Left ventricle myocardium inferior (tissue), 1 donor: ENCODE measurements at places on chromosomes 12 and 14. TPM values are rescaled to one million over a fixed set of nuclear protein-coding genes. Genes with fewer than 3 reads are reported as not detected.
A peak's percentile ranks its signal among the peaks of the same experiment; 100 is the strongest.

The SOAT2 gene
- not detected for total RNA-seq

The RFX4 gene
- not detected for total RNA-seq

The RDH16 gene
- total RNA-seq = 0.19 TPM

The LBHD2 gene
- total RNA-seq = not detected

- no peak for DNase-seq
- H3K27ac ChIP-seq = peak overlapping the region; percentile 84
- no peaks in the 10 kb centered on the region for H3K36me3 ChIP-seq
- peak overlapping the region; percentile 79 for H3K4me3 ChIP-seq
Measured at GRCh38 chr14:99684410-99684934, 374 bp downstream of the CYP46A1 start.

- no peak for DNase-seq
- no peaks in the 10 kb centered on the region for H3K4me1 ChIP-seq
- H3K27me3 ChIP-seq = no peaks in the 10 kb centered on the region
- no peak overlapping the region for H3K27ac ChIP-seq
Measured at GRCh38 chr14:82270286-82270685, 736.6 kb upstream of the SEL1L start.

DNA sequence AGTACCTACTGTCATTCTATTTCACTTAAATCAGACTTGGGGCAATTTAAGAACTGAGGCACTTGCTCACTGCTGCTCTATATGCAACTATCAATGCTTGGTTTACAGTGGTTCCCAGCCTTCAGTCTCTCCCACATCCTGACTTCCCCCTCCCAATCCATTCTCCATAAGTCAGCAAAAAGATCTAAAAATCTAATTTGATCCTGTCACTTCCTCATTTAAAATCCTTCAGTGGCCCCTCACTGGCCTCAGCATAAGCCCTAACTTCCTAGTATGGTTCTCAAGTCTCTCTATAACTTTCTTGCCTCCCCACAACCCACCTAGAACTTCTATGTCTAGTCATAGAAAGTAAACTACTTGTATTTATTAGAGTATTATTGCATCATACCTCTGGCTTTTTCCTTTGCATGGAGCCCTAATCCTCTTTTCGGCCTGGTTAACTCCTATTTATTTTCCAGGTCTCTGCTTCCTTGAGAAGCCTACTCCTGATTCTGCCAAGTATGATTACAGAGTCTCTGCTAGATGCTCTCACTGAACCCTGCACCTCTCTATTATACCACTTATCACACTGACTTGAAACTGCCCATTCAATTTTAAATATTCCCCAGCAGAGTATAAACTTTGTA lies 130.6 kb downstream of the RALGAPA1 start:
- H3K4me3 ChIP-seq = no peak overlapping the region
- no peaks in the 10 kb centered on the region for H3K4me1 ChIP-seq
- H3K27ac ChIP-seq = no peak overlapping the region
- DNase-seq = no peak
- no peaks in the 10 kb centered on the region for H3K27me3 ChIP-seq

DNA sequence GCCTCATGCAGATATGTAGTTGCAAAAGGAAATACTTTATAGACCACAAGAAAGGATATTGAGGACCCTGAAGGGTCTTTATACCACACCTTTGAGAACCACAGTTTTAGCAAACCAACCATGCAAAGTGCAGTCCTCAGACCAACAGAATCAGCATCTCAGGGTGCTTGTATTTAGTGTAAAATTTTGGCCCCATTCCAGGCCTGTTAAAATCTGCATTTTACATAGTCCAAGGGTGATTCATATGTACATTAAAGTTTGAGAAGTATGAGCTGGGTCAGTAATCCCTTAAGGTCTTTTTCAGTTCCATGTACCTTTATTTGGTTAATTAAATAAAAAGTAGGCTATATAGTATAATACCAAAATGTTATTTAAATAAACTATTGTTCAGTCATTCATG lies 91.2 kb downstream of the WNK1 start:
- no peak overlapping the region for H3K27ac ChIP-seq
- H3K27me3 ChIP-seq = no peaks in the 10 kb centered on the region
- H3K36me3 ChIP-seq = peaks cover 30% of the 10 kb centered on the region
- H3K4me3 ChIP-seq = no peak overlapping the region

DNA sequence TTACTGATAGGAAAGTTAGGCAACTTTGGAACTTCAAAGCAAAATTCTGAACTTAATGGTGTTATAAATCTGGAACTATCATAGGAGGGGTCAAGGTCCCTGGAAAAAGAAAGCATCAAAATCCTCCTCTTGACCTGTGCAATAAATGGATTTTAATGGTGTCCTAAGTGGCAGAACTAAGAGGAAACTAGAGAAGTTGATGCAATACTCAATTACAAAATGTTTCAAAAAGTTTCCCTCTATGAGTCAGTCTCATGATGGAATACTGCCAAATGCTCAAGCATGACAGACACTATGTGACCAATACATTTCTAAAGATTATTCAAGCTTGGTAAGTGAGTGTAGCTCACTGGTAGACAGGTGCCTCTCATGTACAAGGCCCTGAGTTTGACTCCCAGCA lies 47.7 kb upstream of the ERGIC2 start:
- no peaks in the 10 kb centered on the region for H3K4me1 ChIP-seq
- H3K36me3 ChIP-seq = no peaks in the 10 kb centered on the region
- DNase-seq = no peak
- no peak overlapping the region for H3K4me3 ChIP-seq
- H3K27me3 ChIP-seq = no peaks in the 10 kb centered on the region

DNA sequence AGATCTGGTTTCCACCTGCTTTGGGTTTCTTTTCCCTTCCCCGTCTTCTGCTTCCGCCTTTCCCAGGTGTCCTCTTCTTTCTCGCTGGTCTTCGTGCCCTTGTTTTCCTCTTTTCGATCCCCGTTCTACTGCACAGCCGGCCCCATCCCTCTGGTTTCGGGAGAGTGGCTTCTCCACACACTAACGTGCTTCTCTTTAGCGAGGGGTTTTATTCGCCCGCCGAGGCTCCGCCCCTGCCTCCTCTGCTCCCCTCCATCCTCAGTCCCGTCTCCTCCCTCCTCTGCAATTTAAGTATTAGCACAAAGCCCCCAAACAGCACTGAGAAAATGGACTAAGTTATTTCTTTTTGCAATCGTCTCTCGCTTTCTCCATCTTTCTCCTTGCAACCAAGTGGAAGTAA lies at the start of gene SLC7A8:
Gene SLC7A8 (minus strand): TSS at position 182 of the 400 bp plus-strand sequence. CDS start 746 bp downstream, outside the sequence.
- peaks cover 31% of the 10 kb centered on the region for H3K27me3 ChIP-seq
- peak within 1 kb of the TSS; percentile 69 for H3K4me3 ChIP-seq
- peaks cover 32% of the 10 kb centered on the region for H3K4me1 ChIP-seq
- peak within 1 kb of the TSS; percentile 42 for H3K27ac ChIP-seq

- H3K4me3 ChIP-seq = no peak overlapping the region
- no peak for DNase-seq
Measured at GRCh38 chr12:12518919-12519318, 43.7 kb downstream of the DUSP16 start.

GRCh38 chr12:67794161-67794560 lies 145.6 kb downstream of the DYRK2 start:
- DNase-seq = no peak
- H3K4me1 ChIP-seq = peaks cover 34% of the 10 kb centered on the region
- no peaks in the 10 kb centered on the region for H3K36me3 ChIP-seq
- H3K27me3 ChIP-seq = no peaks in the 10 kb centered on the region
- H3K4me3 ChIP-seq = no peak overlapping the region

DNA sequence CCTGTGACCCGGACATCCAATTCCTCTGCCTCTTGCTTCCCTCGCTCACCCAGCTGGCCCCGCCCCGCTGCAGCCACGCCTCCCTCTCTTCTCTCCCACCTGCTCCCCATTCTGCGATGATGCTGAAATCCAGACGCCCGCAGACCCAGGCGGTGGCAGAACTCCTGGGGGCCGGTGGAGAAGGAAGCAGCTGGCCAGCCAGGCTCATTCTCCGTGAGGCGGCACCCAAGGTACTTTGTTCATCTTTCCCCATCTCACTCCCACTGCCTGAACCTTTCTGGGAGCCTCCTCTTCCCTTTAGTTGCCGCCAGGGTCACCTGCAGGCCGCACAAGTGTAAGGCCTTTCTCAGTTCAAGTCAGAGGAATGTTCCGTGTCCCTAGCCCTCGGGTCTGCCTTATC lies 35.7 kb downstream of the FOXN4 start:
- H3K36me3 ChIP-seq = peaks cover 13% of the 10 kb centered on the region
- DNase-seq = no peak
- no peak overlapping the region for H3K27ac ChIP-seq
- no peaks in the 10 kb centered on the region for H3K27me3 ChIP-seq

- H3K4me3 ChIP-seq = no peak overlapping the region
- H3K4me1 ChIP-seq = peaks cover 4% of the 10 kb centered on the region
- H3K36me3 ChIP-seq = no peaks in the 10 kb centered on the region
- H3K27me3 ChIP-seq = no peaks in the 10 kb centered on the region
- no peak for DNase-seq
Measured at GRCh38 chr12:28885928-28886327, 263.1 kb upstream of the FAR2 start.

DNA sequence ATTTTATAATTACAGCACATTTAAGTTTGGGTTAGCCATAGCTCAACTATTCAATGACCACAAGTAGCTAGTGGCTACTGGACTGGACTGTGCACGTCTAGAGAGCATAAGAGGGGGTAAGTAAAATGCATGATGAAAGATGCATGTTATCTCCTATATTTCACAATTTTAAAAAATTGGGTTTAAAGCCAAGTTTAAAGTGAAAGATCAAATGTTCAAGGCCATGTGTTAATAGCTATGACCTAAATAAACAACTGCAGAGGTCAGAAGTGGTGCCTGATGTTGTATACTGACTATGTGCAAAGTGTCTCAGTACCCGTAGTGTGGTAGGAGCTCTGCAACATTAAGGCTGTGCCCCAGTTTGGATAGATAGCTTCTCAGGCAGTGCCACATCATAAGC lies 48.2 kb downstream of the BMP4 start:
- H3K4me1 ChIP-seq = no peaks in the 10 kb centered on the region
- H3K27me3 ChIP-seq = no peaks in the 10 kb centered on the region
- H3K4me3 ChIP-seq = no peak overlapping the region
- H3K27ac ChIP-seq = no peak overlapping the region
- no peak for DNase-seq

GRCh38 chr12:121190523-121191031 lies 19.4 kb upstream of the P2RX4 start:
- H3K36me3 ChIP-seq = peaks cover 4% of the 10 kb centered on the region
- peaks cover 7% of the 10 kb centered on the region for H3K4me1 ChIP-seq
- DNase-seq = no peak
- no peak overlapping the region for H3K27ac ChIP-seq
- H3K27me3 ChIP-seq = no peaks in the 10 kb centered on the region

DNA sequence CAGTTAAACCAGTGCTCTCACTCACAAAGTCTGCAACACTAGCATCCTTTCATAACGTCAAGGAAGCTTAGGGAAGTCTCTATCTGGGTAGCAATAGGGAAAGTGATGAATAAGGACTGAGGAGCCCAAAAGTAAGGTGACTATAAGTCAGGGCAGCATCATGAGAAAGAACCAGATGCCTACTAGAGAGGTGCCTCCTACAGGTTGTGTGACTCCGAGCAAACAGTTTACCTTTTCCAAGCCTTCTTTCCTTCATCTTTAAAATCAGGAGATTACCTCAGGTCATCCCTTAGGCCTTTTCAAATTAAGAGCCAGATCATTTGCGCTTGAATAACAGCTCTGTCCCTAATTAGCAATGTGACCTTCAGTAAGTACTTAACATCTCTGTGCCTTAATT lies 40.2 kb downstream of the RTN1 start:
- H3K27me3 ChIP-seq = no peaks in the 10 kb centered on the region
- H3K4me1 ChIP-seq = no peaks in the 10 kb centered on the region
- H3K36me3 ChIP-seq = no peaks in the 10 kb centered on the region

DNA sequence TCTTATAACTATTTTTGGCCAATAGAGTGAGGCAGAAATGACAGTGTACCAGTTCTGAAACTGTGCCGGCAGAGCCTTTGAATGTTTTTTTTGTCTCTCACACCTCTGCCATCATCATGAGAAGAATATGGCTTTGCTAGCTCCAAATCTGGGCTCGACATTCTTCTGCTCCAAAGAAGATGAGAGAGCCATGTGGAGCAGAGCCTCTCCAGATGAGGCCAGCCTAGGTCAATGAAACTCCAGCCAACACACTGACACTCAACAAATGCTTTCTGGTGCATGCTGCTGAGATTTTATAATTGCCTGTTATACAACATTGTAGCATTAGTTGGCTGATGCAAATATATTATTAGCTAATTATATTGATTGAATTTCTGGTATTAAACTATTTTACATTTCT lies 154.7 kb downstream of the SLC38A4 start:
- H3K36me3 ChIP-seq = no peaks in the 10 kb centered on the region
- H3K4me1 ChIP-seq = peaks cover 9% of the 10 kb centered on the region
- DNase-seq = no peak
- H3K27me3 ChIP-seq = no peaks in the 10 kb centered on the region
- H3K27ac ChIP-seq = no peak overlapping the region

- no peak for DNase-seq
- no peak overlapping the region for H3K4me3 ChIP-seq
- no peaks in the 10 kb centered on the region for H3K36me3 ChIP-seq
- H3K27ac ChIP-seq = no peak overlapping the region
Measured at GRCh38 chr12:8996682-8997405, 7.5 kb downstream of the KLRG1 start.

DNA sequence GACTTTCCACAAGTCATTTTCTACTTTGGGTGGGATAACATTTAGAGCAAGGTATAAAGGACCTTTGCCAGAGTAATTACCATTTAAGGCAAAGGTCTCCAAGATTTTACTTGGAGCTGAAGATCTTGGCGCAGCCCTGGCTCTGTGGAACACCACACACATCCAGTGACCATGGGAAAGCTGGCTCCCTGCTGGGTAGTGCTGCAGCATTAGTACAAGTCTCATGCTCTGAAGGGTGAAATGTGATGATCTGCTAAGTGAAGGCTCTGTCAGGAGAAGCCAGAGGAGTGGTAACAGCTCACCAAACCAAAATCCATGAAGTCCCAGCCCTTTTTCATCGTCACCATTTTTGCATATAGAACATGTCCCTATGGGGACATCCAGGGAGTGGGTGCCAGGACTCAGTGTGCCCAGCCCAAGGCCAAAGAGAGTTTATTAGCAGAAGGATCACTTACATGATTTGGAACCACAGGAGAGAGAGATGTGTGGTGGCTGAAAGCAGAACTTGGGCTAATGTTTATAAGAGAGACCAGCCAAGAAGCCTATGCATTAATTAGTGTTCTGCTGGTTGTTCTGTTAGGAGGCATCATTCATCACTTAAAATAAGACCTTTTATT lies 110.7 kb downstream of the SLC38A6 start:
- no peaks in the 10 kb centered on the region for H3K4me1 ChIP-seq
- DNase-seq = no peak
- H3K27ac ChIP-seq = no peak overlapping the region
- no peaks in the 10 kb centered on the region for H3K27me3 ChIP-seq
- no peak overlapping the region for H3K4me3 ChIP-seq

DNA sequence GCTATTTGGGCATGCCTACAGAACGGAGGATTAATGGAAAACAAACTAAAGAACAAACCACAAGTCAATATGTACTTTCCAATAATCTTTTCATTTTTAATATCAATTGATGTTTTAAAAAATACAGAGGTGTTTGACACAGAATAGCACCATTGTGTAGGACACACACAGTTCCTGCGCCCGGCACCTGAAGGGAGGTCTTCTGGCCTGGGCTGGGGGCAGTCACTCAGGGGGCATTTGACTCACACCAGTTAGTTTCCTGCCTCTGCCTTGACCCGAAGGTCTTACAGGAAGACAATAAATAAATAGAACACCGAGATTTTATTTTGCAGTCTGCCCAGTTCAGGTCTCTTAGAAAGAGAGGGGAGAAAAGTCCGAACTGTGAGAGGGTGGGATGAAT lies 9.5 kb downstream of the TMEM106C start:
- H3K36me3 ChIP-seq = no peaks in the 10 kb centered on the region
- no peak overlapping the region for H3K4me3 ChIP-seq
- peaks cover 28% of the 10 kb centered on the region for H3K4me1 ChIP-seq
- H3K27me3 ChIP-seq = no peaks in the 10 kb centered on the region

GRCh38 chr14:50383618-50384225 lies 13.0 kb downstream of the CDKL1 start:
- H3K4me1 ChIP-seq = no peaks in the 10 kb centered on the region
- H3K27ac ChIP-seq = no peak overlapping the region
- DNase-seq = no peak
- no peaks in the 10 kb centered on the region for H3K27me3 ChIP-seq
- H3K4me3 ChIP-seq = no peak overlapping the region
